ENCODE measurements at places on chromosomes 3 and 15.
A peak's percentile ranks its signal among the peaks of the same experiment; 100 is the strongest.

DNA sequence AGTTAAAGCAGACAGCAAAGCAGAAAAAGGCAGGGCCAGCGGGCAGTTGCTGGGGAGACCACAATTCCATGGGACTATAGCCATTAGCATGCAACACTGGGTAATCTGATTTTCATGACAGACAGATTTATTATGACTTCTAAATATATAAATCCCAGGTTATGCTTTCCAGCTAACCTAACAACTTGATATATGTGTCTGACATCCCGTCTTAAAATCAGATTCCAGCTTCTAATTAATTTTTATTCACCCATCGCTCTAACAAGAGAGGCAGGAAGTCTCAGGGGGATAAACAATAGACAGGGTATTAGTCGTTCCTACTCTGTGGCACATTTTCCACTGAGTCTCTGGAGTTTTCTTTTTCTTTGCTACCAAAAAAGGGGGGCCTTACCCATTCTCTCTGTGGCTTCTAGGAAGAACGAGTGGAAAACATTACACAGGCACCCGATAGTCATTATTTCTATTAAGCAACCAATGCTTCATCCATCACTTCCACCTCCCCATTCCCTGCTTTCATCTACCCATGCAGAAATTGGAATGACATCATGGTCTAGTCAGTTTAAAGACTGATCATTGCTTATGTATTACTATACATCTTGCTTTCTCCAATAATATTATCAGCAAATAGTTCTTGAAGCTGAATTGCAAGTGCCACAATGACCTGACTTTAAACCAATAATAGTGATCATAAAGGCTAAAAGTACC is 173.1 kb downstream of the FHIT start:
- no peak for DNase-seq

DNA sequence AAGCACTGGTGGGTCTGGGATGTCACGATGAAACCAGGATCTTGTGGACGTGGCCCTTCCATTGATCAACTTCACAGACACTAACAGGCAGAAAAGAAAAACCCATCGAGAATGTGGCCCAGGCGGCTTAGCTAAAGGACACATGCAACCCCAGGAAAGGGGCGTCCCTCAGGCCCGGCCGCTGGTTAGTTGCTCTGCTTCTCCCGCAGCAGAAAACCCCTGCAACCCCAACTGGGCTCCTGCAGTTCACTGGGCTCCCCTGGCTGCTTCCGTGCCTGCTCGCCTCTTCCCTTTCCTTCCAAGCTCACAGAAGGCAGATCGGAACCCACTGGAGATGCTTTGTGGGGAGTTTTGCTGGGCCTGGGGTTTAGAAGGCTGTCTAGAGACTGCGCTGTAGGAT is 1.1 kb downstream of the GASK1A start:
- no peak for DNase-seq

GRCh38 chr3:12476238-12476897 is 7.9 kb upstream of the TSEN2 start:
- no peak for DNase-seq

GRCh38 chr15:69535101-69535638 is 82.6 kb downstream of the RPLP1 start:
- no peak for DNase-seq

DNA sequence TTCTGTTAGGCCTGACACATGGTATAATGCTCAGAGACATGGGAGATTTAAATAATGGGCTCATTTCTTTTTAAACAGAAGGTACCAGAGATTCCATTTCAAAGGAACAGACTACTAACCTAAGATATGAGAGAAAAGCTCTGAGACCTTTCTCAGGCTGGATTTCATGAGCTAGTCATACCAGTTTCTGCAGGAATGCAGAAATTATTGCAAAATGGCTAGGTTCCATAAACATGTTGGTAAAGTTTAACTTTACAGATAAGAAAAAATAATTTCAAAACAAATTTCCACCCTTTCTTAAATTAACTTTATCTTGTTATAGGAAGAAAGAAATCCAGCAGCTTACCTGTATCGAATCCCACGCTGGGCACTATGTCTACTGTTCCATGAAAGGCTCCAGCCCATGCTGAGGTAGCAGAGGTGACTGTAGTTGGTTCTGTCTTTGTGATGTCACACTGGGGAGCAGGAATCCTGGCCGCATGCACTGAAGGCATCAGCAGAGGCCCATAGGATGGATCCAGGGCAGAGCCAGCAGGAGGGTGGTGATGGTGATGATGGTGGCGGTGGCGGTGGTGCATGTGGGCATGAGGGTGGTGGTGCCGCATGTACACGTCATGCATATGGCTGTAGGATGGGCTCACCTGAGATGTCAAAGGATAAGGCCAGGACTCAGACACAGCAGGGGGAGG is 22.6 kb downstream of the VGLL3 start:
- no peak for DNase-seq

DNA sequence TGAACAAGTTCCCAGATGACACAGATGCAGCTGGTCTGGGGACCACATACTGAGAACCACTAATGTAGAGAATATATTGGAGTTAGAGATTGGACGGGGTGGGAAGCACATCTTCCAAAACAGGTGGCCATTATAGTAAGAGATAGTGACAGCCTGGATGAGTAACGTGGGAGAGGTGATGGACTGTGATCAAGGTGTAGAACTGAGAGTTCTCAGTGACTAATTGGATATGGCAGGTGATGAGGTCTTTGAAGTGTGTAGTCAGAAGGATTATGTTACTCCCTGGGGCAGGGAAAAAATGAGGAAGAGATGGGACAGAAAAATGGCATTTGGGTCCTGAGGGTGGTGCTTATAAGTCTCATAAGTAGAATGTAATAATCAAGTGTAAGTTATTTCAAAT is 66.6 kb downstream of the KCNMB2 start:
- DNase-seq, result no peak

DNA sequence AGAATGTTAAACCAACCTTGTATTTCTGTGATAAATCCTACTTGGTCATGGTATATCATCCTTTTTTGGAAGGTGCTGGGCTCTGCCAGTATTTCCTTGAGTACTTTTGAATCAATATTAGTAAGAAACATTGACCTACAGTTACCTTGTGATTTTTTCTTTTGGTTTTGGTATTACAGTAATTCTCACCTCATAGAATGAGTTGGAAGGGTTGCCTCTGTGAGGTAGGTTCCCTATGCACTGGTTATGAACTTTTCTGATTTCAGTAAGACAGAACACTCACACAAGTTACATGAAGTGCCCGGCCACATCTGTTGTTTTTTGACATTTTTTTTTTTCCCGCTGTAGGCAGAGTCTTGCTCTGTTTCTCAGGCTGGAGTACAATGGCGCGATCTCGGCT is 20.0 kb downstream of the PCCB start:
- DNase-seq, result no peak

DNA sequence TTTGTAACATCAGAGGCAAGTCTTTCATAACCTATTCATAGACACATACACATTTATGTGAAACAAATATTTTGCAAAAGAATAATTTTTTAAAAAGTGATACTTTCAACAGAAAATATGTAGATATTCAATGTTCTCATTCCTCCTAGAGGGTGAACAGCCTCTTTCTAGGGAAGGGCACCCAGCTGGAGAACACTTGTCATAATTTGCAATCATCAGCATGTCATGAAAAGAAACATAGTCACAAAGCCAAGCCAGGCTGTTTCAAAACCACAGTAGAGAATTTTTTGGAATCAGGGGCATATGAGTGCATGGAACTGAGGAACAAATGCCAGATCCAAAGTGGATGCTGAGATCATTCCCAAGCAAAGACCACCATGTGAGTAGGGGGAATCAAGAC is 406.9 kb upstream of the ADAMTS9 start:
- DNase-seq, result no peak

- no peak for DNase-seq
These were observed 10.5 kb upstream of the IP6K2 start for GRCh38 chr3:48727511-48727910.

- peak; percentile 89 for DNase-seq
These were observed at the start of gene UBE3A for GRCh38 chr15:25438601-25439368. TSS of gene UBE3A (minus strand) at chr15:25439024. CDS start at chr15:25409107, 29,917 bp downstream.

DNA sequence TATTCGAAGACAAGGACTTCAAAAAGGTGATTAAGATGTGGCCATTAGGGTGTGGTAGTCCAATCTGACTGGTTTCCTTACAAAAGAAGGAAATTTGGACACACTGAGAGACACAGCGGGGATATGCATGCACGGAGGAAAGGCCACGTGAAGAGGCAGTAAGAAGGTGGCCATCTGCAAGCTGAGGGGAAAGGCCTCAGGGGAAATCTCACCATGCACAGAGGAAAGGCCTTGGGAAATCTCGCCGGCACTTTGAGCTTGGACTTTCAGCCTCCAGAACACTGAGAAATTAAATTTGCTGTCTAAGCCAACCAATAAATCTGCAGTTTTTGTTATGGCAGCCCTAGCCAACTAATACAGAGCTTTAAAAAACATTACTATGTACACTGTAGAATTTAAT is 78.8 kb downstream of the DLG1 start:
- peak; percentile 85 for DNase-seq

GRCh38 chr15:81184188-81184587 is 12.5 kb upstream of the IL16 start:
- DNase-seq, result no peak

GRCh38 chr3:103195216-103195615 is 760.4 kb downstream of the ZPLD1 start:
- no peak for DNase-seq

- no peak for DNase-seq
These were observed 9.2 kb downstream of the NBEAL2 start for GRCh38 chr3:46988616-46989015.

DNA sequence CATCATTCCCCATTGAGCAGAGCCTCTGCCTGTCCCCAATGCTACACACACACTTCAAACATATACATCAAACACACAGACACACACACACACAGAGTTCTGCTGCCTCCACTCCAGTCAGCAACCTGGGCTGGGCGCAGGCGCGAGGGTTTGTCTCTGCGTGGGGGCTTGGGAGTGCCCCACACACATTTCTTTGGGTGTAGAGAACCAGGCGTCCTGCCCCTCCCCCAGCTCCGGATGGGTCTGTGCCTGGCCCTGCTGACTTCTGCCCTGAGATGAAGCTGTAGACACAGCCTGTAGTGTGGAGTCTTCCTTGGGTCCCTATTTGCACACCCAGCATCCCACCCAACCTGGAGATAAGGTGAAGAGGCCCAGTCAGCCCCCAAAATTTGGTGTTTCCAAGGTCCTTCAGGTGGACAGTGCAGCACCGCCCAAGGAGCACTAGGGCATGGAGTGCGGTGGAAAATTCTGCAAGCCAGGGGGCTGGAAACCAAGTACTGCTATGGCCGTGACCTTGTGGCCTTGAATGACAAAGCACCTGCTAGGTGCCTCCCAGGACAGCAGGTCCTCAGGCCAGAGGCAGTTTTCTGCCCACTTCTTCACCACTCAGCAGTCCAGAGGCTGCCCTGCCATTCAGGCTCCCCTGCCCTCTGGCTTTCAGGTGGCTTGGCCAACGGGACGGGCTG is 26.8 kb downstream of the FBXW12 start:
- DNase-seq, result no peak
